ENCODE measurements at places on chromosomes 13 and 19.

DNA sequence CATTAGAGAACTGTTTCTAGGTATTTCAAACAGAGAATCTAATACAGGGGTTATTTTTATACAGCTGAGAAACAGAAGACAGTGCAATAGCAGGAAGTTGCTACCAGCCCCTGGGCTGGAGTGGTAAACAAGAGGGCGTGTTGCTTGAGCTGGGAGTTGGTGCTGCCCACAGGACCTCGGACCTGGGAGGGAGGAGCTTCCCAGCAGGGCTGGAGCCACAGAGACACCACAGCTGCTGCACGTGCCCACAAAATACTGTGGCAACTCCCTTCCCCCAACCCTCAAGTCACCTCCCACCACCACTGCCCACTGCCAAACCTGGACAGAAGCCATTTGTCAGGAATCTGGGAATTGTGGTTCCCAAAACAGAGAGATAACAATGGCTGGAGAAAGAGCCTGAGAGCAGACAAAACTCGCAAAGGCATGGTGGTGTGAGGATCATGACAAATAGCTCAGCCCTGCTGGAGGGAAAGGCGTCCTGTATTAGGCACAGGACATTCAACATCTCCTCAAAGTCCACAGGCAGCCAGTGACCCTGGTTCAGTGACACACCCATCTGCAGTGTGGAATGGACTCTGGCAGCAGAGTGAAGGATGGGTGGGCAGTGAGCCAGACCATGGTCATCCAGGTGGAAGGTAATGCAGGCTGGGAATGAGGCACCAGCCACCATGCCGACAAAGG, 57.2 kb downstream of the SPATA13 start:
- no peak for DNase-seq

DNA sequence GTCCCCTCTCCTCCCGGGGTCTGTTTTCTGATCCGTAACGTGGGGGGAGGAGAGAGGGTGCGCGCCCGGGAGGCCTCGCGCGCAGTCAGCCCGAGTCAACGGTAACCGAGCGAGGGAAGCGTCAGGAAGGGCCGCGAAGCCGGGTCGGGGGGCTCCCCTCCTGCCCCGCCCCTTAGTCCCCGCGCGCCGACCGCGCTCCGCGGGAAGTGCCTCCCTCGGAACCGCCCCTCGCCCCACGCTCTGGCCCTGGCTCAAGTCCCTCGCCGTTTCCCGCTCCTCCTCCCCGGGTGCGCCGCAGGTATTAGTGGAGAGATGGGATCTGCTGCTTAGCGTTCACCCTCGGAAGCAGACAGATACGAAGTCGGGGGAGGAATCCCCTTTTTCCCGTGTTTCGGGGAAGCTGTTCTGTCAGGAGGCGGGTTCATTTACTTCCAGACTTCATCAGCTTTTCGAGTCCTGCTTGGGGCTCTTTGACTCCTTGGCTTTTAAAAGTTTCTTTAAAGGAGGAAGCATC, 770 bp downstream of the HNRNPM start:
- DNase-seq, result peak; percentile 48

DNA sequence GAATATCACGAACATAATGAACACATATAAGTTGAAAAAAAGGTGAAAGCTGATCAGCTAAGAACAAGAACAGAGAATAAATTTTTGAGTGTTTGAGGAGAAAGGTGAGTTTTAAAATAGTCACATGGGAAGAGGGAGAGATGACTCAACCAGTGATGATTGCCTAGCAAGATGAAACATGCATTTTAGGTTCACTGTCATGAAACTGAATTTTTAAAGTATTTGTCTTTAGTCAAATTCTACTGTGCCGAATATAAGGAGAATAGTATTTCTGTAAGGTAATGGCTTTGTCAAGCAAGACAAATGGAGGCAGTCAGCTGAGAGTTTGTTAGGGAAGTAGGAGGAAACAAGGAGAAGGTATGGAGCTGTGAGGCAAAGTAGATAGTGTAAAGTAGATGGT, 2557.4 kb downstream of the PCDH9 start:
- no peak for DNase-seq

GRCh38 chr13:39779337-39780265, 124.1 kb downstream of the COG6 start:
- no peak for DNase-seq

GRCh38 chr19:30386551-30387143, 14.5 kb downstream of the ZNF536 start:
- no peak for DNase-seq

DNA sequence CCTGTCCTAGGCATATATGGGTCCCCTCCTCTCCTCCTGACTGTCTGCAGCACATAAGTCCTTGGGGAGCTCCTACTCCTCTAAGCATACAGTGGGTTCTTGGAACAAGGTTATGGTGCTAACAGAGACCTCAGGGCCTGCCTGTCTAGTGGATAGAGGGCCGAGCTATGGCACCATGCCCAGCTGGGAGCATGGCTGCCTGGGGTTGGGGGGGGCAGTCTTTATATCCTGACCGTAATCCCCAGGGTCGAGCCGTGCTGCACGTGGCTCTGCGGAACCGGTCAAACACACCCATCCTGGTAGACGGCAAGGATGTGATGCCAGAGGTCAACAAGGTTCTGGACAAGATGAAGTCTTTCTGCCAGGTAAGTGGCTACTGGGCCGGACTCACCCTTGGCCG, 3.3 kb downstream of the GPI start:
- DNase-seq, result no peak

DNA sequence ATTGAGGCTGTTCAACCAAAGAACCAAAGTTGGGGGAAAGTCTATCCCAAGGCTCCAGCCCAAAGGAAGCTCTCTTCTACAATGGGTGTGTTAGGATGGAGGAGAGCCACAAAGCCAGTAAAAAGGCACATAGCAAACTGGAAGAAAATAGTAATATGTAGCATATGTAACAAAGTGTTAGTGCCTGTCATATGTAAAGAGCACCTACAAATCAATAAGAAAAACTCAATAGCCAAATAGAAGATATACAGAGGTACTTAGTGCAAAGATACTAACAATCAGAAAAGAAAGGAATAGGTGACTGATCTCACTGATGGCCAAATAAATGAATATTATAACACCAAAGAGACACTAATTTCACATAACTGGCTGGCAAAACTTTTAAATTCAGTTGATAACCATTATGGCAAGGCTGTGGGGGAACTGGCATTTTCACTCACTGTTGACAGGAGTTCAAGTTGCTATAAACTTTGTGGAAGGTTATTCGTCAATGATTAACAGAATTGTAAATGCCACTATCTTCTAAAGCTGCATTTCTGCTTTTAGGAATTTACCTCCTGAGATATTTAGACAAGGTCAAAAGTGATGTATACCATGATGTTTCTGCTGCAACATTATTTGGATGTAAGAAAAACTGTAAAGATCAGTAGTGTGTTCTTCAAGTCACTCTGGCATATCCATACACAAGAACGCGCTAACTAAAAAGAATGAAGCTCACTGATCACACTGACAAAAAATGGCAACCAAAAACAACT, 110.8 kb downstream of the GNG7 start:
- DNase-seq, result no peak

GRCh38 chr19:43820098-43820883, 6.8 kb upstream of the ZNF283 start:
- DNase-seq, result no peak

DNA sequence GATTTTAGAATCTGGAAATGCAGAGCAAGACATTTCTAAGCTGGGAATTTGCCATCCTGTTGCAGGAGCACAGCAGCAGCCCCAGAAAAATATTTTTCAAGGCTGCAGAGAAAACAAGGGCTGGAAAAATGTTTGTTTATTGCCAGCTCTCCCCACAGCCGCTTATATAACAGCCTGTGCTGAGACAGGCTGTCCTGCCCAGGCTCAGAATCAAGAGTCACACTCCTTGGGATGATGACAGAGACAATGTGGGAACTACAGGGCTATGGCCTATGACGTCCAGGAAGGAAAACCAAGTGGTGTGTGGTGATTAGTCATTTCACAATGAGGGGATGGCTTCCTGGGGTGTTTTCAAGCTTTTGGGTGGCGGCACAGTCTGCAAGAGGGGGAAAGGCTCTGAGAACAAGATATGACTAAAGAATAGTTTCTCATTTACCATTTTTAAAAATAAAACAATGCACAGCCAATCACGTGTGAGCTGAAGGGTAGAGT, 136.3 kb upstream of the SERP2 start:
- no peak for DNase-seq

DNA sequence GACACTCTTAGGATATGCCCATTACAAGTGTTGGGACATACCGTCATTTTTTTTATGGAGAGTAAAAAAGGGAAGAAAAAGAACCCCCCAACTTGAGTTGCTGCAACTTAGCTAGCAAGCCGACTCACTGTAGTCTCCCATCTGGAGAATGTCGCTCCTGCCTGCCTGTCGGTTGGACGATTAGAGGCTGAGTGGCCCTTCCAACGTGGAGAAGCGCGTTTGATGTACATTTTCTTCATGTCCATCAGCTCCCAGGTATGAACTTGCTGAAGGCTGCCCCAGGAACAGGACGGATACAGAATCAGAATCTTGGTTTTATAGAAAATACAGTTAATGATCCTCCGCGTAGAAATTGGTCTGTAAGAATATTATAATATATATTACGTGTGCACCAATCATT, 189.0 kb upstream of the SOX1 start:
- DNase-seq, result no peak

- peak; percentile 74 for DNase-seq
These were observed 121.7 kb downstream of the MRPL57 start for GRCh38 chr13:21297914-21298831.

DNA sequence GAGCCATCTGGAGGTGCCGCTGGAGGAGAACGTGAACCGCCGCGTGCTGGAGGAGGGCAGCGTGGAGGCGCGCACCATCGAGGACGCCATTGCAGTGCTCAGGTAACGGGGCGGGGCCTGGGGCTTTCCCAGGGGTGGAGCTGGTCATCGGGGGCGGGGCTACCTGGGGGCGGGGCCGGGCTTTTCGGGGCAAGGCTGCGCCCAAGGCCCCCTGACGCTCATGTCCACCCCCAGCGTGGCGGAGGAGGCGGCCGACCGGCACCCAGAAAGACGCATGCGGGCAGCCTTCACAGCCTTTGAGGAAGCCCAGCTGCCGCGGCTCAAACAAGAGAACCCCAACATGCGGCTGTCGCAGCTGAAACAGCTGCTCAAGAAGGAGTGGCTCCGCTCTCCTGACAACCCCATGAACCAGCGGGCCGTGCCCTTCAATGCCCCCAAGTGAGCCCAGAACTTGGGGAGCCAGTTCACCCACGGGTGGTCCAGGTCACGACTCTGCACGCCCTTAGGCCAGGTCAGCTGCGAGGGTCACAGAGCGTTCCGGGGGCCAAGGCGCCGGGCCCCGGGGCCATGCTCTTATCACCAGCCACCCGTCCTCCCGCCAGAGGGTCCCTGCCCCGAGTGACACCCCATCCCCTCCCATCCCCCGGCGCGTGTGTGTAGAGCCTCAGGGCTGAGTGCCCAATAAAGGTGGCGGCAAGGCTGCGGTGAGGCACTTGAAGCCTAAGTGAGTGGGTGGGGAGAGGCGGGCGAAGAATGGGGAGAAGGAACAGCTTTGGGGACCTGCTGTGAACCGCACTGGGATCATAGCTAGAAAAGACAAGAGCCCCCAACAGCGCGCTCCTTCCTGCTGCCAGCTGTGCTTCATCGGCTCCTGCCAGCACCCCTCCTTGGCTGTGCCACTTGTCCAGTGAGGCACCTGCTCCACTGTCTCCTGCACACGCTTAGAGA, 10.7 kb downstream of the CCDC124 start:
- no peak for DNase-seq

- peak; percentile 60 for DNase-seq
These were observed 15.4 kb upstream of the MATK start for GRCh38 chr19:3801412-3802096.

- DNase-seq, result no peak
These were observed 7.2 kb upstream of the CEACAM8 start for GRCh38 chr19:42601811-42602443.

- no peak for DNase-seq
These were observed 24.8 kb downstream of the WBP4 start for GRCh38 chr13:41085961-41086585.

- DNase-seq, result peak; percentile 66
These were observed at the start of gene ZBTB7A for GRCh38 chr19:4066682-4067395. Gene ZBTB7A, minus strand, starts transcription at chr19:4066899. Its CDS starts 11,667 bp downstream, at chr19:4055232.

DNA sequence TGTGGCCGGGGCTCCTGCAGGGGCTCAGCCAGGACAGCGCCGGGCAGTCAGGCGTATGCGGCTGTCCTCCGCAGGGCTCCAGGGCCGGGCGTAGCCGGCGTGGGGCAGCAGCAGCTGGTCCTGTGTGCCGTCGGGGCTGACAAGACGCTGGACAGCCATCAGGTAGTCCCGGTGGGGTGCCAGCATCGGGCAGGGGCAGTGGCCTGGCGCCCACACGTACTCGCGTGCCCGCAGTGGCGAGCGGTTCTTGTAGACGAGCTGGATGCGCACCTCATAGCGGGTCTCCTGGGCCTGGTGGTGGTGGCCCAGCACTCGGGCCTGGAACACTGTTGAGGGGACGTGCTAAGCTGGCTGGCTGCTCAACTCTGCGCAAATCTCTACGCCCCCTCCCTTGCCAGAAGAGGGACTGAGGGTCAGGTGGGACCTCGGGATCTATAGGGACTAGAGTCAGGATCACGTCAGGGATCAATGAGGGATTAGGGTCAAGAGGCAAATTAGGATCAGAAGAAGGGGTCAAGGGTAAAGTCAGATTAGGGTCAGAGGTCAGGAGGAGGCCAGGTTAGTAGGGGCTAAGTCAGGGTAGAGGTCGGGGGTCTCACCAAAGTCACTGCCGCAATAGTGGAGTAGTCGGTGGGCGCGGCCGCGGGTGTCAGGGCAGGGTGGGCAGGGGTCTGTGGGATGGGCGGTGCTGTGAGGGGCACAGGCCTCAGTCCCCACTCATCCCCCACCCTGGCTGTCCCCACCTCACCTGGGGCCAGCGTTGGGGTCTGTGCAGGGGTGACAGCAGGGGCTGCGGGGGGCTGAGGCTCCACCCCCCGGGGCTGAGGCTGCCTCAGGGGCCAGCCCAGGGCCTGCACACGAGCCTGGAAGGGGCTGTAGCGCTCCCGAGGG, 6.6 kb downstream of the ADAMTSL5 start:
- DNase-seq, result no peak

DNA sequence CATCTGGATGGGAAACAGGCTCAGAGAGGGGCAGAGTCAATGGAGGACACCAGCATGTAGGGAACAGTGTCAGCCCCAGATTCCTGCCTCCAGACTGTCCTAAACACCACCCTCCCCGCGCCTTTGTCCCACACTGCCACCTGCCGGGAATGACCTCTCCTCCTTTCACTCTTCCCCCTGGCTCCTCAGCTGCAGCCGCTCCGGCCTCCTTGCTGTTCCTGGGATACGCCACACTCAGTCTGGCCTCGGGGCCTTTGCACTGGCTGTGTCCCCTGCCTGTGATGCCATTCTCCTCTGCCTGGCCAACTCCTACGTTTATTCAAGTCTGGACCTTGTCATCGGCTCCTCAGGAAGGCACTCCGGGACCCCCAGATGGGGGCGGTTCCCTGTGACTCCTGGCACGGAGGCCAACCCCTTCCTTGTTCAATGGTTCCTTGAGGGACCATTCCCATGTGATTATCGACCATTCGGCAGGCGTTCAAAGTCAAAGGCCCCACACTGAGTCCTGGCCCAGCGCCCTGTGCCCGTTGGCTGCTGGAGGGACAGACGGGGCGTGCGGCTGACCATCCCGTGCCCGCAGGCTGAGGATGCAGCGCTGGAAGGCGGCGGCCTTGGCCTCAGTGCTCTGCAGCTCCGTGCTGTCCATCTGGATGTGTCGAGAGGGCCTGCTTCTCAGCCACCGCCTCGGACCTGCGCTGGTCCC, 15.8 kb downstream of the FUT6 start:
- no peak for DNase-seq

Data from activated gamma-delta T cell (primary cell).